GM03348 (cell line): ENCODE measurements at places on chromosomes 6 and 20.

DNA sequence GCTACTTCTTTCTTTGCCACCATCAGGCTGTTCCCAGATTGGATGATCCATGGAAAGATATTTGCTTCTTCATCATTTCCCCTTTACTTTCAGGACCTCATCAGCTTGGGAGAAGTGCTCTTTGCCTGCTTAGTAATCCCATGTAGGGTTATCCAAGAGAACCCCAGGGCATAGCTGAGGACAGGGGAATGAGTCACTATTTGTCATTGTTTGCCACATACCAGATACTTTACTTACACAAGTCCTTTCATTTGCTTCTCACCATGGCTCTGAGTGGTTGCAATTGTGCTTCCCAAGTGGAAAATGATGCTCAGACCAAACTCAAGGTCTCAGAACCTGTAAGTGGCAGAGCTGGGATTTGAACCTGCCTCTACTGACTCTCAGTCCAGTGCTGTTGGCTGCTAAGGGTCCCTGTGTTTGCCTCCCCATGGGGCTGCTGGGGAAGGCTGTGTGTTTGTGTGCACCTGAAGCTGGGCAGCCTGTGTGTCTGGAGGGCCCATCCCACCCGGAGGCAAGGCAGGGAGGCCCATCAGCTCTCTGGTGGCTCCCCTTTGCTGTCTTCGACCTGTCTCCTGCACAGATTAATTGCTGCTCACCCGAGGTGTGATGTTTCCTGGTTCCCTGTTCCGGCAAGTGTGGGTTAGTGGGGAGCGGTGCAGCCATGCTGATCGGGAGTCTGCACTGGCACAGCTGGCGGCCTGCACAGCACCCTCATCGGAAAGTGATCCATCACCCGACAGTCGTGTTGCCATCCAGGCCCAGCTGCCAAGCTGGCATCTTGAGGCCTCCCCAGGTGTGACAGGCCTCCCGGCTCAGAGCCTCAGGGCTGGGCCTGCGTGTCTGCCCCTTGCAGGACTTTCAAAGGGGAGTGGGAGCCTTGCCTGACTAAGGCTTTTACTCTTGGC is 228.8 kb downstream of the DHX35 start:
- DNase-seq: peak; percentile 12

DNA sequence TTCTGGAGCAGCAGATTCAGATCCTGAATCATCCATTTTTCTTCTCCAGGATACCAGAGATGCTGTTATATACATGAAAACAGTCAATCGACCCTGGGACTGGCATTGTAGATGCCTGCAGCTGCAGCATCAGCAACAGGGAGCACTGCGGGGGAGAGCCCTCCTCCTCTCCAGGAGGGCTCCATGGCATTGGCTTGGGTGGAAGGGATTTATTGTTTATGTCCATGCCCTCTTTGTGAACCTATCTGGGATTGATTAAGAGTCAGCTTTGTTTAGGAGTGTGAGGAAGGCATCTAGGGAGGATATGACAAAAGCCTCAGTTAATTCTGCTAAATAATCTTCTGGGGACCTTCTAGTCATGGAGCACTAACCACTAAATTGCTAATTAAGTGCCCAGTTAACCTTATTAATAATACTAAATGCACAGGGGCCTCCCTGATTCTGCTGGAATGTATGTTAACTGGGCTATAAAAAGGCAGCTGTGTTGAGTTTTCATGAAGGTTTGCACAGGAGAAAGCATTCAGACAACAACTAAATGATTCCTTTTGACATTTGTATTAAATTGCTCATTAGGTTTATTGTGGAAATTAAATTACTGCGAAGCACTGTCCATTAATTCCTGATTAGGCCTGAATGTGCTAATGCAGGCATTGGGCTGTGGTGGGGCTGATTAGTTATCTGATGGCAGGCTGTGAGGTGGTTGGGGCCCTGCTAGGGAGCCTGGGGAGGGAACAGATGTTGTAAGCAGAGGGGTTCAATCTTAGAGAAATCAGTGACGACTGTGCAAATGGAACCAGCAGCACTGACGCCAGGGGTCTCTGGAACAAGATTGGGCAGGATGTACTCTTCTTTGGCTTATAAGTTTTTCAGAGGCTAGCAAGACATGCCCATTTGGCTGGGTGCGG is 57.6 kb downstream of the IMPG1 start:
- no peak for DNase-seq

GRCh38 chr6:53011979-53012378 is 16.9 kb upstream of the GSTA4 start:
- no peak for DNase-seq

- no peak for DNase-seq
Measured at GRCh38 chr20:17500826-17501225, 30.4 kb downstream of the BFSP1 start.

GRCh38 chr20:15362849-15363248 is 1025.4 kb upstream of the FLRT3 start:
- no peak for DNase-seq

- DNase-seq: no peak
Measured at GRCh38 chr20:24206995-24207394, 218.4 kb upstream of the GGTLC1 start.

DNA sequence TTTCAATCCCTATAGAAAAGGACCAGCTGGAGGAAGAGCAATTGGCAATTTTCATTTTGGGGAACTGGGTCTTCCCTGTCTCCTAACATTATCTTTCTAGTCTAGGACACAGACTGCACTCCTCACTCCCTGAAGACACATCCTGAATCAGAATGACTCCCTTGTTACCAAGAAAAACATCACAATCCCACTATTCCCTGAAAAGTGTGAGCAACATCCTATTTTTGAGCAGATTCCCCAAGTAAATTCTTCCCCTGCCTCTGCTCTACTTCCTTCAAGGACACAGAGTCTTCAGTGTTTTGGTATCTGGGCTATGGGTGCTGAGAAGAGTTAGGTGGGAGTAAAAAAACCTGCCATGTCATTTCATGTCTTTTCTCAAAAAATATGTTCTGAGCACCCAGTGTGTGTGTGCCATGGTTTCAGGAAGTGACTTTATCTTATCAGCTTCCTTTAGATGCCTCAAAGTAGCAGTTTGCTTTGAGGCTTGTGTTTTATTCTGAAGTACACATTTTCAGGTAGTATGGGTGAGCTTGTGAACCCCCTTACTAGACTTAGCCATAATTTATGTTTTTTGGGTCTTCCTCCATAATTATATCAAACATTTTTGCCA is 12.4 kb downstream of the LAMA4 start:
- no peak for DNase-seq

GRCh38 chr6:125700581-125701353 is 48.7 kb upstream of the HEY2 start:
- no peak for DNase-seq

GRCh38 chr20:63876489-63877036 is 11.5 kb downstream of the TPD52L2 start:
- no peak for DNase-seq

GRCh38 chr6:143773506-143774150 is 69.5 kb upstream of the LTV1 start:
- DNase-seq: peak; percentile 33

GRCh38 chr6:144566868-144567615 is 281.9 kb downstream of the UTRN start:
- DNase-seq: no peak

DNA sequence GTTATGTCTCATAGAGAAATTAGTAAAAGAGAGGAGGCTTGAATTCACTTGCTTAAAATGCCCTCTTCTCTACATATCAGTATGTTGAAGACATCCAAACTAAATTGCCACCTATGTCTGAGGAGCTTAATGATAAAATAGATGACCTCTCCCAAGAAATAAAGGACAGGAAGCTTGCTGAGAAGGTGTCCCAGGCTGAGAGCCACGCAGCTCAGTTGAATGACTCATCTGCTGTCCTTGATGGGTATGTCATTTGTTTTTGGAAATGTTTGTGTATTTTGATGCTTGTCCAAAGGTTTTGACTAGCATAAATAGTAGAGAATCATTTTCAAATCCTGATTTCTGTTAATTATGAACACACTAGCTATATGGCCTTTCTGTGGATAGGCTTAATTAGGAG is 307.7 kb downstream of the ARHGAP18 start:
- no peak for DNase-seq

DNA sequence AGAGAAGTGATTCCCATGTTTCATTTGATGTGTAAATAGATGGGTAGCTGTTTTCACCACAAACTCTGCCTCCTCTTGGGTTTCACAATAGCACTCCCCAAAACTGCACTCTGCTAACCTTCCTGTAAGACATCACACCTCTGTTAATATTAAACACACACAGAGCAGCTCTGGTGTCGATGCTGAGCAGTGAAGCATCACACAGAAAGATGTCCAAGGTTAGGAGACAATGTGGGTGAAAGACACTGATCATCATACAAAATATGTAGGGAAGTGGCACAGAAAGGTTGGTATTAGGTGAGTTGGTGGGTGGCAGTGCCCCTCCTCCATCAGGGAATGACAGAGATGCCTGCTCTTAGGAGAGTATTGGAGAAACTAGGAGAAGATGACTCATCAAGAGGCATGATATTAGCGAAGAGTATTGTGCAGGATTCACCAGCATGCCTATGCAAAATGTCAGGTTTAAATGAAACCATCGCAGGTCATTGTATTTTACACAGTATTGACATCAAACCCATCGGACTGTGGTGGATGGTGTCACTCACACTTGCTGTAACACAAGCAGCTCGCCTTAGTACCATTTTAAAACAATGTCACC is 199.7 kb downstream of the TBXT start:
- no peak for DNase-seq

GRCh38 chr20:62238569-62239277 is 402 bp downstream of the OSBPL2 start:
- DNase-seq: peak; percentile 50

GRCh38 chr20:58135441-58136148 is 92.9 kb downstream of the ANKRD60 start:
- DNase-seq: no peak

DNA sequence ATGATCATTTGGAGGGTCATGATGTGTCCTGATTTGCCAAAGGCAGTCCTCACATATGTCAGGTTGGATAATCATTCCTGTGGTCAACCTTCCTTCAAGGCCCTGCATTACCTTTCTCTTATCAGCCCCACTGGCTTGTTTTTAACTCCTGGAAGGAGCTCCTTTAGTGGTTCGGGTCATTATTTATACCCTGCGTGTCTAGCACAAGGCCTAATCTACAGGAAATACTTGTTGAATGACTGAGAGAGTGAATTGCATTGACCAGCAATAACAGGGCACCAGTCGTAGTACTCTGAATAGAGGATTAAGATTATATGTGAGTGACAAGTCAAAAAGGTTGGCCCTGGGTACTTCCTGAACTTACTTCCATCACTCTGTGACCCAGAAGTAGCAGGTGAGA is 4.5 kb downstream of the HIVEP2 start:
- peak; percentile 35 for DNase-seq

DNA sequence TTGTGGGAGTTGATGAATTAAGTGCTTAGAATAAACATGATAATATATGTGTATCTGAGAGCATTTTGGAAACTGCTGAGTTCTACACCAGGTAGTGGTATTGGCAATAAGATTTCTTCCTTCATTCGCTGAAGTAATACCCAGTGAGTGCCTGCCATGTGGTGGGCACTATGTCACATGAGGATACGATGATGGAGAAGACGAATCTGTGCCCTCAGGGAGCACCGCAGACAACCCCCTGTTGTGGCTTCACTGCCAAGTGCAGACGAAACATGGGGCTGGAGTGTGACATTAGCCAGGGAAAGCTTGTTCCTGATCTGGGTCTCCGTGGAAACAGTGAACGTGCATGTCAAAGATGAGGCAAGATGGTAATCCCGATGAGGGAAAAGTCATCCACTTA is 7.9 kb downstream of the ZNF76 start:
- no peak for DNase-seq

DNA sequence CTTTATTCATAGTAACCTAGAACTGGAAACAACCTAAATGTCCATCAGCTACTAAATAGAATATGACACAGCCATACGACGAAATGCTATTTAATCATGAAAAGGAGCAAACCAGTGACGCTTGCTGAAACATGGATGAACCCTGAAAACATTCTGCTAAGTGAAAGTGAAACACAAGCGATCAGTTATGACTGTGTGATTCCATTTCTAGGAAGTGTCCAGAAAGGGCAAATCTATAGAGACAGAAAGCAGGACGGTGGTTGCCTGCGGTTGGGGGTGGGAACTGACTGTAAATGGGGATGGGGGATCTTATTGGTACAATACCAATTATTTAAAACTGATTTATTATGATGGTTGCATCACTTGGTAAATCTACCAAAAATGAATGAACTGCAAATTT is 126.8 kb downstream of the IPCEF1 start:
- DNase-seq: no peak

DNA sequence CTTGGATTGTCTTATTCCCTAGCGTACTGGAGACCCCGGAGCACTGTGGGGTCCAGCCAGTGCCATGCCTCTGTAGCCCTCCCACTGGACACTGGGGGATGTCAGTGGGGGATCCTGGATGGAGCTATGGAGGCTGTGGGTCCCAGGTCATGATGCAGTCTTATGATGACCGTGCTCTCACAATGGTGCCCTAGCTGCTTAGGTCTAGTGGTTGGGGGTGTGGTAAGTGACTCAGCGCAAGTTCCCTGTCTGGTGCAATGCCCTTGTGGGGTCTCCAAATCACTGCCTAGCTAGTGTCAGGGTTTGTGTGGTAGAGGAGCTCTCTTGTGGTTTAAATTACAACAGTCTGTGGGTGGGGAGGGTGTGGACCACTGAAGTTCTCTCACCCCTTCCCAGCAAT is 135.4 kb downstream of the CDC5L start:
- DNase-seq: no peak

DNA sequence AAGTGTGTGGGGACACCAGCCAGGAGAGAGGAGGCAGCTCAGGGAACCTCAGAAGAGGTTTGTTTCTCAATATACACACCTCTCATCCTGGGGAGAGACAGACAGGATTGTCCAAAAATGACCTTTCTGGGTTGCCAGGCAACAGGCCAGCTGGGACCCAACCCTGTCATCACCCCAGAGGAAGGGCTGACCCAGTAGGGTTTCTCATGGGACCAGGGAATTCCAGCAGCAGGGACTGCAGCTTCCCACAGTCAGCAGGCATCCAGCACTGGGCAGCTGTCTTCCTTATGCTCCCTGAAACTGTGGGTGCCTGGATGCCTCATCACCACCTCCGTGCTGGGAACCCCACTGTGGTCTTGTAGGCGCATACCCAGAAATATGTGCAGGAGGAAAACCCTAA is 1.3 kb downstream of the C20orf202 start:
- DNase-seq: no peak

DNA sequence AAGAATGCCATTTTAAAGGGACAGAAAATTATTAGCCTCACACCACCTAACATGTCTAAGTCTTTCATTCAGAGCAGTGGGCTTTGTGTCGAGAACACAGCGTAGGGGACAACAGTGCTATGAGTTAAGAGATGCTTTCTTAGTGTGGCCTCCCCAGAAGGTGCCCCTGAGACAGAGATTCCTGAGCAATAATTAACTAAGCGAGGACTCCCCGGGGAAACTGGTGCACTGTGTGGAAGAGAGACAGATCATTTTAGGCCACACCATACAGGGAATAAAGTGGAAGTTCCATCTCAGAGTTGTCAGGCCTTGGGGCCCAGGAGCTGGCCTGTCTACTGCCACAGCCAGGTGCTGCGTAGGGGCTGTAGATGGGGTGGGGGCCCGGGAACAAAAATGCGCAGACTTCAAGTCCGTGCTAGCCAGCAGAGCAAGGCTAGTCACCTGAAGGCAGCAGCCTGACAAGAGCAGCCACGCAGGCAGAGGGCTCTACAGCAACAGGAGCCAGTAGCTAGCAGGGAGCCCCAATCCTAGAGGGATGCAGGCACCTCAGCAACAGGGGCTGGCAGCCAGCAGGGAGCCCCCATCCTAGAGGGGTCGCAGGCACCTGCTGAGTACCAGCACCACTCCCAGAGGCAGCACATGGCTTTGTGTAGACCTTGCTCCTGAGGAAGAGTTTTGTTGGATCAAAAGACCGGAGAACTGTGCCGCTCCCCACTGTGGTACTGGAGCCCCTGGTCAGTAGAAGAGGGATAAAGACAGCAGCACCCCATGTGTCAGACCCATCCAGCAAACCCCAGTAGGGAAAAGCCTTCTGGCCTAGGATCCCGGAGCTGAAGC is 63.0 kb upstream of the NXT1 start:
- no peak for DNase-seq
